ENCODE measurements at places on chromosomes 12 and 14.

- DNase-seq, result no peak
Measured at GRCh38 chr12:79299447-79300198, 391.1 kb downstream of the PAWR start.

- no peak for DNase-seq
Measured at GRCh38 chr12:99454539-99455172, 192.9 kb upstream of the GARIN6 start.

GRCh38 chr14:104747876-104748275, 5.1 kb upstream of the SIVA1 start:
- DNase-seq, result no peak

- DNase-seq, result no peak
Measured at GRCh38 chr12:125983094-125983783, 918.0 kb downstream of the AACS start.

GRCh38 chr14:67335781-67336180, 23.8 kb downstream of the ATP6V1D start:
- DNase-seq, result no peak

All from AG09319 (cell line).